ENCODE measurements at places on chromosomes 12 and 14.

- DNase-seq: no peak
These were observed 866 bp downstream of the KRT79 start for GRCh38 chr12:52832985-52833905.

DNA sequence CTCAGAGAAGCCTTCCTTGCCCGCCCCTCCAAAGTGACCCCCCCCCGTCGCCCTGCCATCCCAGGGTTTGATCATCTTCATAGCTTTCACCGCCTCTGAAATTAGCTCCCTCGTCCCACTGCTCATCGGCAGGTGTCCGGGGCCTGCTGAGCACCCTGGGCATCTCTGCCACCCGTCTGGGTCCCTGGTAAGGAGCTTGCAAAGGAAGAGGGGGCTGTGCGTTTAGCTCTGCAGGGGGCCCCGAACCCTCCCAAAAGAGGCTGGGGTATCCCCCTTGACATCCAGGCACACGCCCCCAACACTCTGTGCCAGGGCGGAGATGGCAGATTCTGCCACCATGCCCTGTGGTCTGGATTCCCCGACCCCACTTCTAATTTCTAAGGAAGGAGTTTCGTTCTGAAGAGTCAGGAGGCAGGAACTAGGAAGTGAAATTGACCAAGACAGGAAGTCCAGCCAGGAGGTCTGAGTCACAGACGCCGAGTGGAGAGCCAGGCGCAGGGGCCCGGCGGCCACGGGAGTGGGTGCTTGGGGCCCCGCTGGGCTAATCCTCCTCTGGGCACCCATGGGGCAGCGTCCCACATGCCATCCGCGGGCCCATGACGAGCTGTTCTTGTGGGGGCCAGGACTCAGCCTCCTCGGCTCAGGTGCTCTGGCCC, 95.7 kb downstream of the RFLNA start:
- DNase-seq: no peak

- no peak for DNase-seq
These were observed 1.7 kb downstream of the BTBD7 start for GRCh38 chr14:93331002-93331727.

- no peak for DNase-seq
These were observed 11.9 kb upstream of the CSAD start for GRCh38 chr12:53192531-53193021.

- DNase-seq: no peak
These were observed 86.8 kb downstream of the FGD4 start for GRCh38 chr12:32486158-32486557.

DNA sequence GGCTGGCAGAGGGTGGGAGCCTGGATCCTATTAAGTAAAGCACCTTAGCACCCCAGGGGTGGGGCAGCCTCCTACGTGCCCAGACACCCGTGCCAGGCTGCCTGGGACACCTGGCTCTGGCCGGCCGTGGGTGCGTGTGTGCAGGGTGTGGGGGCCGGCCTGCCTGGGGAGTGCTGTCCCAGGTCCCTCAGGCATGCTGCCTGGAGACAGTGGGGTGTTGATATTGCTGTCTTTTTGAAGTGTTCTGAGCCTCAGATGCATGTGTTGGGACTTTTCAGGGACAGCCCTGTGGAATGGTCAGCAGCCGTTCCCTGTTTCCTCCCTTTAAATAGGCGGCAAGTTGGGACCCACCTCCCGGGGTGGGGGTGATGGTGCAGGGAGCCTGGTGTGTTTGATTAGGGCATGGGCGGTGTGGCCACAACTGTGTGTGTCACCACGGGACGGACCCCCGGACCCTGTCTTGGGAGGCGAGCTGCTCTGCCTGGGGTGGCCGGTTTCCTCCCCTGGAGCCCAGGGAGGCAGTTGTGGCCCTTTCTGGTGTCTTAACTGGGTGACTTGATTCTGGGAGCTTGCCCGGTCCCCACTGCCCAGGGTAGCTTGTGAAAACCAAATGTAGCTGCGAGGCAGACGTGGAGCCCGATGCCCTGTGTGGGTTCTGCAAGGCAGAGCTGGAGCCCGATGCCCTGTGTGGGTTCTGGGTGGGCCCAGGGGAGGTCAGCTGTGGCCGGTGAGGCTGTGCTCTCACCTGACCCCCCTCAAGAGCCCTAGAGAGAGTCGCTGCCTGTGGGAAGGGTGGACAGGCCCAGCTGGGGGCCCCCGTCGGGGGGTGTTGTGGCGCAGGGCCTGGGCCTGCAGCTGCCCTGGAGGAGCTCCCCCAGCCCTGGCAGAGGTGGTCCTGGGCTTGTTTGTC, 8.2 kb downstream of the ULK1 start:
- DNase-seq: no peak

- DNase-seq: no peak
These were observed 17.0 kb downstream of the NAA25 start for GRCh38 chr12:112091563-112091962.

DNA sequence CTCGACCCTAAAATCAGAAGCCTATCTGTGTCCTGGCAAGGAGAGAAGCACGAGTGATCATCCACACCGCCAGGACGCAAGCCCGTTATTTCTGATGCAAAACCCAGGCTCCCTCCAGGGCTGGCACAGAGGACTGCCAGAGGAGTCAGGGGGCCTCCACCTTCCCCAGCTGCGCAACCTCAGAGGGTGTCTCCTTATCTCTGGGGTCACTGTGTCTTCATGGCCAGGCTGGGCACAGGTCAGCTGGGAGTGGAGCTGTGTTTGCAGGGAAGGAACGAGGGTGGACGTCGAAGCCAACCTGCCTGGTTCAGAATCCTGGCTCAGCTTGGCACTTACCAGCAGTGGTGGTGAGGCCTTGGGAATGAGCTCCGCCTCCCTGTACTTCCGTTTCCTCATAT, 12.0 kb upstream of the SERPINA3 start:
- DNase-seq: no peak

DNA sequence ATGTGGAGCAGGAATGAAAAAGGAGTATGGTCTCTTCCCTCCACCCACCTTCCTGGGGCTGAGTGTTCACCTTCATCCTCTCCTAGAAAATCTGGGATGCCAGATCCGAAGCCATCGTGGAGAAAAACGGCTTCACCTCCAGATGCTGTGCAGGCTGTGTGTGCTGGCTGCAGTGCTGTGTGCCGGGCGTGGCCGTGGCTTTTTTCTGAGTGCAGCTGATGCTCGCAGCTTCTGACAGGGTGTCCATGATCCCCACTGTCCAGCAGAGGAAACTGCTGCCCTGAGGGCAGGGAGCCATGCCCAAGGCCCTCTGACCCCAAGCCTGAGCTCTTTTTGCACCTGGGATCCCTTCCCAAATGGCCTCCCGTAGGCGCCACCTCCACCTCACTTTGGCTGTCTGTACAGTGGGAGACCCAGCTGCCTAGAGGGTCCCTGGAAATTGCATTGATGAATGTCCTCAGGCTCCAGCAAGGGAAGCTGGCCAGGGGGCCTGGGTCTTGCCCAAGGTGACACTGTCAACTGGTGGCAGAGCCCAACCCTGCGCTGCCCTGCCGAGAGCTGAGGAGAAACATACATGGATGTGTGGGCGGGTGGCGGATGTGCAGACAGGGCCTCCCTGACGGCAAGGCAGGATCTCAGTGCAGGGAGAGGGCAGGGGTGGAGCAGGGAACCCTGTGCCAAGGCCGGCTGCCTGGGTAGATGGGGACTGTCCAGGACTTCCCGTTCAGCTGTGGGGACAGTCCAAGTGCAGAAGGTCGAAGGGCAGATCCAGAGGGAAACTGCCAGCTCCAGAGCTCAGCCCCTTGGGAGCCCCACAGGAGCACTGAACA, 53.3 kb downstream of the BEGAIN start:
- DNase-seq: no peak
